AG08395 (cell line): ENCODE measurements at places on chromosomes 7 and 10.

- no peak for DNase-seq
Observed at GRCh38 chr10:71206911-71207310, 5.5 kb upstream of the UNC5B start.

DNA sequence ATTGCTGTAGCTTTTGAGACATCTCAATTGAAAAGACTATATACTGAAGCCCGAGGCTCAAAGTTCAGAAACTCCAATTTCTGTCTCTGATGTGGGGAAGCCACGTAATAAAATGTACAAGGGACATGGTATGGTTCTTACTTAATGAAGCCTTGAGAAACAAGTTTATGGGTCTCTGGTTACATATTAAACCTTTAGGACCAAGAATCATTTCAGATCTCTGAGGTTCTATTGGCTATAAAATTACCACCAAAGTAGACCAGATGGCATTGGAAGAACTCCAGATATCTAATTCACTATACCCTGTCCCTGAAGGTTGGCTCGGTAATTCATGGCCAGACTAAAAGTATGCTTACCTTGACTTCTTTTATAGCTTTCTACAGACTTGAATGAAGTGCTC, 23.7 kb downstream of the STAMBPL1 start:
- DNase-seq: no peak

DNA sequence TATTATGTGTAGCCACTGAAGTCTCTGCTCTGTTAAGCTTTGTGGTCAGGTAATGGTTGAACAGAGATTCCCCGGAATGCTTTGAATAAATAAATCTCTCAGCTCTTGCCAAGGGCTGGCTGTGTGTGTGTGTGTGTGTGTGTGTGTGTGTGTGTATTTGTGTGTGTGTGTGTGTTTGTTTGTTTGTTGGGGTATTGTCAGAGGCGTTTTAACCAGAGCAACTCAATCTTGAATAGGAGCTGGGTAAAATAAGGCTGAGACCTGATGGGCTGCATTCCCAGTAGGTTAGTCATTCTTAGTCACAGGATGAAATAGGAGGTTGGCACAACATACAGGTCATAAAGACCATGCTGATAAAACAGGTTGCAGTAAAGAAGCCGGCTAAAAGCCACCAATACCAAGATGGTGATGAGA, 256.2 kb upstream of the CACNA2D1 start:
- DNase-seq: no peak

DNA sequence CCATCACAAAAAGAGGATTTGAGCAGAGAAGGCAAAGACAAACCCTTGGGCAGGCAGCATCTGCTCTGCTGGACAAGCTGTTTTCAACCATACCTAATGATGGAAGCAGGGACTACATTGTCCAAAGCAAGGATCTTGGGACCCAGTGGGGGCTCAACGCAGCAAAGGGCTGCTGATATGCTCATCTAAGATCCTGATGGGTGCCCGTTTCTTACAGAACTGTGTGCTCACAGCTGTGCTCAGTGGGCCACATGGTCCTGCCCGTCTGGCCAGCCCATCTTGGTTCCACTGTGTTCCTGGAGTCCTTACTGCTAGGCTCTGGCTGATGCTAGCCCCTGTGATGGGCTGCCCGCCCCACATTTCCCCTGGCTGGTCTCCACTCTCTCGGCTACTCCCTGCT, 36.1 kb downstream of the GPRIN2 start:
- DNase-seq: no peak

- DNase-seq: peak; percentile 30
Observed at GRCh38 chr10:11397980-11398580, 213.4 kb downstream of the USP6NL start.

DNA sequence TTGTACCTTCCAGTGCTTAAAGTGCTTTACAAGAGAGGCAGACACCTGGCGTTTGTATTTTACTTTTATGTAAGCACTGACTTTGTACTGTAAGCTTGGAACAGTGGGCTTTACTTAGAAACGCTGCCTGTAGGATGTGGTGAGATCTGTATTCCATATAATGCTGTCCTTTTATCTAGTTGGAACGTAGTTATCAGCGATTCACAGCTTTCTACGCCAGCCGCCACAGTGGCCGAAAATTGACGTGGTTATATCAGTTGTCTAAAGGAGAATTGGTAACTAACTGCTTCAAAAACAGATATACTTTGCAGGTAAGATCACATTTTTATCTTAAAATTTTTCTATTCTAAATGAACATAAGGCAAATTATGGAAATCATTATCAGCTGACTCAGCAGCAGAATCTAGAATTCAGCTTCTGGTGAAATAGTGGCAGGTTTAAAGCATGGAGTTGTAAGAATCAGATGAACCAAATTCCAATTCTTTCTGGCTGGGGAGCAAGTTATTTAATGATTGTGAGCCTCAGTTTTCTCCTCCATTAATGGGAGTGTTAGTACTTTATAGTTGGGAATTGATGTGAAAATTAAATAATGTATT, 91.5 kb downstream of the CUL1 start:
- no peak for DNase-seq

DNA sequence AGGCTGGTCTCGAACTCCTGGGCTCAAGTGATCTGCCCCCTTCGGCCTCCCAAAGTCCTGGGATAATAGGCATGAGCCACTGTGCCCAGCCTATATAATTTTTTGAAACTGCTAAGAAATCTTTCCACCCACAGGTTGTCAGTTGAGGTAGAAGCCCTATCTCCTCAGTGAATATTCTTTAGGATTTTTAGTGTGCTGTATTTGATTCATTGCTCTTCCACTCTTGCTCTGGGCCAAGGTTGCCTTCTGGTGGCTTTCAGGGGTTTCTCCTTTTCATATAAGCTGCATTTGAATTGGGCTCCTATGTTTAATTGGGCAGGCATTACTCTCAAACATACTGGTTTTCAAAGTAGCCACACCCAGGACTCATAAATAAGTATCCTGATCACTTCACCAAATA, 931.2 kb downstream of the GATA3 start:
- no peak for DNase-seq

- DNase-seq: no peak
Observed at GRCh38 chr7:139842401-139843210, 13.5 kb downstream of the TBXAS1 start.

DNA sequence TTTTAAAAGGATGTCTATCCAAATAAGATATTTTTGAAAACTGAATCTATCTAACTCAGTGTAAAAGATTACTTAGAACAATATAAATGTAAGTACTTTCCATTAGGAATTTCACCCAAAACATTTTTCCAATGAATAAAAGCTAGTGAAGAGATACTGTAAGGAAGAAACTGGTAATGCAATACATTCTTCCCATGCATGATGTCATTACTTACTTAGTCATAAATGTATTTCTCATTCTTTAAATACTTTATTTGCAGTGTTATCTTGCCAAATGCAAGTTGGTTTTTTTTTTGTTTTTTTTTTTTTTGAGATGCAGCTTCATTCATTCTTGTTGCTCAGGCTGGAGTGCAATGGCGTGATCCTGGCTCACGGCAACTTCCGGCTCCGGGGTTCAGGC, 265.6 kb downstream of the PHF14 start:
- no peak for DNase-seq

- DNase-seq: peak; percentile 51
Observed at GRCh38 chr10:90741926-90742565, 115.8 kb downstream of the HTR7 start.

GRCh38 chr10:122768389-122768745, 68.7 kb upstream of the C10orf120 start:
- no peak for DNase-seq

GRCh38 chr7:7565746-7566650, 686 bp upstream of the MIOS start:
- no peak for DNase-seq

DNA sequence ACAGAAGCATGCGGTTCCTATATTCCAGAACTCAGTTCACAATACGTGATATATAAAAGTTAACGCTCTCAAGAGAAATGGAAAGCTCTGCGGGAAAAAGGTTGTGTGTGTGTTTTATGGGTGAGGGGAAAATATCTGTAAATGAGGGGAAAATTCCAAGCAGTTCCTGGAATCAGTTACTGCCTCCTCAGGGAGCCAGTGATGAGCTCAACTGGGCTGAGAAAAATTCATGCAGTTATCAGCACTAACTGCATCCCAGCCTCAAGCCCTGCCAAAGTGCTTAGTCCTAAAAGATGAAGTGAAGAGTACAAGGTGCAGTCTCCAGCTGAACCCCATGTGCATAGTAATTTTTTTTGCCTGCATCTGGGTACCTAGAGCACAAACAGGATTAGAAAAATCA, 191.9 kb downstream of the CDK14 start:
- no peak for DNase-seq

- DNase-seq: peak; percentile 4
Observed at GRCh38 chr7:90530263-90530662, 60.8 kb downstream of the PTTG1IP2 start.

- DNase-seq: peak; percentile 95
Observed at GRCh38 chr10:78255796-78256638, 222.4 kb downstream of the RPS24 start.

DNA sequence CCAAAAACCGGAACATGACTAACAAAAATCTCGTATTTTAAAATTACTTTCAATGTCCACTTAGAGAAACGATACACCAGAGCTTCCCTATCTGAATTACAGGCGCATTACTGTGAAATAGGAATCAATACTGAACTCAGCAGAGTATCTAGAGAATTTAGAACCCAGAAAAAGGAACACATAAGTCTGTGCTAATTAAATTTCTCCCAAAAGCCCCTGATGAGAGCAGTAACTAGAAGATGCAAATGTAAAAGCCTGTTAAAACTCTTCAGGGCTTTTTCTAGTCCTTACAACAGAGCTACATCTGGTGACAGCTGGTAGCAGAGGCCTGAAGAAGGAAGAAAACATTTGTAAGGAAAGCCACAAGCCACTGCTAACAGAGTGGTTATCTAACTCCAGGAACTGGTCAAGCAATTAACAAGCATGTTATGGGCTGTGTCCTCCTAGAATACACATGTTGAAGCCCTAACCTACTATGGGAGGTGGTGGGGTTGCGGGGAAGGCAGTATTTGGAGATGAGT, 24.2 kb downstream of the ITIH5 start:
- no peak for DNase-seq
